ENCODE measurements at places on chromosomes 11 and 22. TPM values are rescaled to one million over a fixed set of nuclear protein-coding genes. Genes with fewer than 3 reads are reported as not detected.

The GPR83 gene
- total RNA-seq, result 0.14 TPM

The CRYBB2 gene
- total RNA-seq, result not detected

The FAM227A gene
- total RNA-seq, result 3.4 TPM

The TPBGL gene
- total RNA-seq, result 0.20 TPM

The MB gene
- total RNA-seq, result not detected

DNA sequence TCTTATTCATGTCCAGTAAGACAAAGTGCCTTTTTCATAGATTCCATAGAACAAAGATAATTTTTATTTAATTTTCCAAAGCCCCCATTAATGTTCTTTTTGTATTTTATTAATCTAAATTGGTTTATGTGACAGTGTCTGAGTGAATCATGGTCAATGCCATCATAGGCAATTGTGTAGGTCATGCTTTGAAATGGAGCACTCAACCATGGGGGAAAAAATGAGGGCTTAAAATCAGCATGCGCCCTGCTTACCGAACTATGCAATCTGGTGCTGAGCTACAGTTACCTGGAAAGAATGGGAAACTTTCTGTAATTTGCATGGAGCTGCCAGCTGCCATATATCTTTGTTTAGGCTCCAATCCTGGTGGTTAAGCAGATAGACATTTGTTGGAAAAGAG, 28.4 kb upstream of the RAB38 start:
- DNase-seq, result no peak

DNA sequence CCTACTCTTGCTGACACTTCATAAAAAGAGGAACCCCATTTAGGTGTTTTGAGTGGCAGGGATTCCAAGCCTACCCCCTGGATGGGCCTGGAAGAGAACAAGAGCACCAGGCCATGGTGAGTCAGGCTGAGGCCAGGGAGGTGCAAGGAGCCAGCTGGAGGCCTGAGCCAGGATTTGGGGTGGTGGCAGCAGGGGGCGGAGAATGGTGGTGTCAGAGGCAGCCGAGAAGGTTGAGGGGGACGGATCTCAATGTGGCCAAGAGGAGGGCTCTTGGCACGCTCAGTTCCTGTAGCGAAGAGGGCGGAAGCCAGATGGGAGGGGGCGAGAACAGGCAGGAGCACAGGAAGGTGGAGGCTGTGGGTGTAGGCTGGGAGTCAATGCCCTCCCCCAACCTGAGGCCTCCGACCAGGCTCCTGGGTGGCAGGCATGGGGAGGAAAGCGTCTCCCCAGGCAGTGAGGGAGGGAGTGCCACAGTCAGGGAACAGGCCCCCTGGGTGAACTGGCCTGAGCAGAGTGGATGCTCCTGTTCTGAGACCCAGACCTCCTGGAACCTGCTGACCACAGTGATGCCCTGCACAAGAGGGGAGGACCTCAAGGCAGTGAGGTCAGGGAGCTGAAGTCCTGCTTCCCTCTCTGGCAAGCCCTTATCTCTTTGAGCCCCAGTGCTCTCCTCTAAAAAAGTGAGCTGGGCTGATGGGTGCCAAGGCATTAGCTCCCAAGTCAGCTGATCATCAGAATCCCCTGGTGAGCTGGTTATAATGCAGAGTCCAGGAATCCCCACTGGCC, 13.9 kb downstream of the RTN4RL2 start:
- no peak for DNase-seq

DNA sequence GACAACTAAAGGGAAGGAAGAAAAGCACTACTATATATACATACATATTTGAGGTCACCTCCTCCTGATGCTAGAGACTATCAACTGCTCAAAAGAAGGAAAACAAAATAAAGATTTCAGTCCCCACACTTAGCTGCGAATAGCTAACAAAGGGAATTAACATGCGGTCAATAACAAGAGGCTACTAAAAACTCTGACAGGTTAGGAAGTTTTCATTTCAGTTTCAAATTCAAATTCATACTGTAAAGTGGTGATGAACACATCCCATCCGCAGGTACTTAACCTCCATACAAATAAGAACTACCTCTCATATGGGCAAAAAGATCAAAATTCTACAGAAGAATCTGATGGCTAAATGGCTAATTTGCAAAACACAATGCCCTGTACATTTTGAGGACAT, 2.6 kb downstream of the NAP1L4 start:
- DNase-seq, result no peak

DNA sequence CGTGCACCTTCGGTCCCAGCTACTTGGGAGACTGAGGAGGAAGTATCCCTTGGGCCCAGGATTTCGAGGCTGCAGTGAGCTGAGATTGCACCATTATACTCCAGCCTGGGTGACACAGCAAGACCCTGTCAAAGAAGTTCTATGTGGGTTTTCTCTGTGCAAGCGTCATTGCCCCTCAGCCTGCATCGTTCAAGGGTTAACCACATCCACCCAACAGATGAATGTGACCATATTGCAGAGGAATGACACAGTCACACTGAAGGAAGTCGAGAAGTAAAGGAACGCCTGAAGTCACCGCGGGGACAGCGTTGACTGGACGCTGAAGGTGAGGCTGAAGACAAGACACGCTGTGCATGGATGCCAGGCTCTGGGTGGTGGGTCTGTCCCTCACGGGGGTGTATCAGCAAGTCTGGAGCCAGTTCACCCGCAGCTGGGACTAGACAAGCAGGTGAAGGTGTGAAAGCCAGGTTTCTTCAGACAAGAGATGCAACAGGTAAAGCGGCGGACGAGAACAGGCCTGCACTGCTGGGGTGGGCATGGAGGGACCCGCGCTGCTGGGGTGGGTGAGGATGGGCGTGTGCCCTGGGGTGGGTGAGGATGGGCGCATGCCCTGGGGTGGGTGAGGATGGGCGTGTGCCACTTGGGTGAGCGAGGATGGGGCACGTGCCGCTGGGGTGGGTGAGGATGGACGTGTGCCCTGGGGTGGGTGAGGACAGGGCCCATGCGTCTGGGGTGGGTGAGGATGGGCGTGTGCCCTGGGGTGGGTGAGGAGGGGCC, 36.5 kb upstream of the TOLLIP start:
- no peak for DNase-seq

DNA sequence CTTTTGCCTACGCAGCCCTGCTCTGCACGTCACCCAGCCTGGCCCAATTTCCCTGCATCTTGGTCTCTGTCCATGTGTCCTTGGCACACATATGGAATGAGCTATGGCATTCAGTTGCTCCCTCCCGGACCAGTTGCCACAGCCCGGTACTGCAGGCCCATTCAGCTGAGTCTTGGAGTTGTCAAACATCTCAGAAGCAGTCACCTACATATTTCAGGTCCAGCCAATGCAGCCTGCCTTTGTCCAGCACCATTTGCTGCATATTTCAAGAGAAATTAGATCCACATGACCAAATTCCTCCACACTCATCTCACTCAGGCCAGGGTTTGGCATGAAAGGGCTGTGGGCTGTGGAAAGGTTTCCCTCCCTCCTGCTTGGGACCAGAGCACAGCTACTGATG, 76.8 kb downstream of the MN1 start:
- peak; percentile 31 for DNase-seq

GRCh38 chr22:25070956-25071355, 118.4 kb downstream of the KIAA1671 start:
- DNase-seq, result peak; percentile 20

- peak; percentile 57 for DNase-seq
These were observed 16.6 kb downstream of the TBC1D10A start for GRCh38 chr22:30309951-30310741.

DNA sequence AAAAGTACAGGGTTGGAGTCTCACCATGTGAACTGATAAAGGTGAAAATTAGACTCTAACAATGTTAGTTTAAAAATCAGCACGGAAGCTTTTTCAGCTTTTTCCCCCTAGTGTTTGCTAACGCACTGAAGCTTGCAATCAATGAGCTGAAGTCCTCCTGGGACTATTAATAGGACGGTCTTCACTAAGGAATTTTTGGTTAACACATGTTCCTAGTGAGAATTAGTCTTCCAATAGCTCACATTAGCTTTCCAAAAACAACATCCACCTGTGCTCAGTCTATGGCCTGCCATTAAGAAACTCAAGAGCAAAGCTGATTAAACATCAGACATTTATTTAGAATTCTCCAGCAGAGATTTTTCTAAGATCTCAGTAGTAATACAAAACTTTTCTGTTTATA, 26.7 kb upstream of the DDI1 start:
- no peak for DNase-seq

DNA sequence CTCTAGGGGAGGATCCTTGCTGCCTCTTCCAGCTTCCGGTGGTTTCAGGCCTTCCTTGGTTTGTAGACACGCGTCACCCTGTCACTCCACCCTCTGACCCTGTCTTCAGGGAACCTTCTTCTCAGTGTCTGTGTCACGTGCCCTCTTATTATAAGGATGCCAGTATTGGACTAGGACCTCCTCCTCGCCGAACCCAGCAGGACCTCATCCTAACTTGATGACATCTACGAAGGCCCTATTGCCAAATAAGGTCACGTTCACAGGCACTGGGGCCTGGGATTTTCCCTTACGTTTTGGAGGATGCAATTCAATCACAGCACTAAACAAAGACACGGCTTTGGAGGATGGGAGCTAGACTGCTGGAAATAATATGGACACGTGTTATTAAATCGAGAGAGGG, 408.7 kb downstream of the BRD1 start:
- DNase-seq, result no peak

GRCh38 chr11:66970807-66971442, 4.2 kb upstream of the C11orf86 start:
- peak; percentile 100 for DNase-seq

GRCh38 chr11:79458709-79459108, 17.9 kb upstream of the TENM4 start:
- DNase-seq, result no peak

DNA sequence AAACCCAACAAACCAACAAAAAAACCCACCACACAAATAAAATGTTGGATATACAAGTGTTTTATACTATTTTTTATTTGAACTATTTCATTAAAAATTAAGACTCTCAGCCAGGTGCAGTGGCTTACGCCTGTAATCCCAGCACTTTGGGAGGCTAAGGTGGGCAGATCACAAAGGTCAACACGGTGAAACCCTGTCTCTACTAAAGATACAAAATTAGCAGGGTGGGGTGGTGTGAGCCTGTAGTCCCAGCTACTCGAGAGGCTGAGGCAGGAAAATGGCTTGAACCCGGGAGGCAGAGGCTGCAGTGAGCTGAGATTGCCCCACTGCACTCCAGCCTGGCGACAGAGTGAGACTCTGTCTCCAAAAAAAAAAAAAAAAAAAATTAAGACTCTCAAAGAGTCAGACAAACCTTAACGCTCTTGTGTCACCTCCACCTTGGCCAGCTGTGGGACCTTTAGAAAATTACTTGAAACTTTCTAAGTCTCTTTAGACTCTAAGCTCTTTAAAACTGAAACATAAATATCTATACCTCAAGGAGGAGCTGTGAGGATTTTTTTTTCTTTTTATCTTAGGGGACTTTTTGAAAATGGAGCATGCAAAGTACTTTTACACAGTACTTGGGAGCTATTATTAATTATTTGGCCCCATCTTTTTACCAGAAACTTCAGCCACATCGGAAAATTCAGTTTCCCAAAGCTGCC, 68.4 kb upstream of the CLNS1A start:
- DNase-seq, result no peak

DNA sequence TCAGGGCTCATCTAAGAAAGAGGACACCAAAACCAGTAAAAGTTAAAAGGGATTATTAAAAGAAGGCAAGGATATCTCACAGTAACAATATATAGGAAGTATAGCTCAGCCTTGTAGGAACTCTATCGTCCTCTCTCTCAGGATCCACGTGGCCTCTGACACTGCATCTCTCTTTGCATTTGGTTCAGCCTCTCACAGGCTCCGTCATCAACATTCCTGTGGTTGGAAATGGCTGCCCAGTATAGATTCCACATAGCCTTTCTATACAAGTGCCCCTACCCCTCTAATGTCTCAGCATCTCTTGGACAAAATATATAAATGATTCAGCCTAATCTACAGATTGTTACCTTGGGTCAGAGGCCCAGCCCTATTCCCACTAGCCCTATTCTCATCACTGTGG, 101.3 kb upstream of the DBX1 start:
- no peak for DNase-seq

DNA sequence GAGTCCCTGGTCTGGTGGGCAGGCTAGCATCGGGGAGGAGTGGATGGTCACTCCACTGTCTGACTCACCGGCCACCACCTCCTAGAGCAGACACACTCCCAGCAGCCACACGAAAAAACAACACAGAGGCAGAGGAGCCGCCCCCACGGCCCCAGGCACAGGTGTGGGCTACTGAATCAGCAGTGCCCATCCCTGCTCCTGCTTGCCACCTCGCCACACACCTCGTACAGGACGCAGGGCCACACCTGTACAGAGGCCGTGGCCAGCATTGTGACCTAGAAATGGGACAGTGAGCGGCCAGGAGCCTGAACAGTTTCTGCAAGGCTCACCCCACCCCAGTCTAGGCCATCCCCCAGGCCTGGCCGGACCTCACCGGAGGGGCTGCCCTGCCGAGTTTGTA, 14.0 kb downstream of the TRIM29 start:
- DNase-seq, result no peak

DNA sequence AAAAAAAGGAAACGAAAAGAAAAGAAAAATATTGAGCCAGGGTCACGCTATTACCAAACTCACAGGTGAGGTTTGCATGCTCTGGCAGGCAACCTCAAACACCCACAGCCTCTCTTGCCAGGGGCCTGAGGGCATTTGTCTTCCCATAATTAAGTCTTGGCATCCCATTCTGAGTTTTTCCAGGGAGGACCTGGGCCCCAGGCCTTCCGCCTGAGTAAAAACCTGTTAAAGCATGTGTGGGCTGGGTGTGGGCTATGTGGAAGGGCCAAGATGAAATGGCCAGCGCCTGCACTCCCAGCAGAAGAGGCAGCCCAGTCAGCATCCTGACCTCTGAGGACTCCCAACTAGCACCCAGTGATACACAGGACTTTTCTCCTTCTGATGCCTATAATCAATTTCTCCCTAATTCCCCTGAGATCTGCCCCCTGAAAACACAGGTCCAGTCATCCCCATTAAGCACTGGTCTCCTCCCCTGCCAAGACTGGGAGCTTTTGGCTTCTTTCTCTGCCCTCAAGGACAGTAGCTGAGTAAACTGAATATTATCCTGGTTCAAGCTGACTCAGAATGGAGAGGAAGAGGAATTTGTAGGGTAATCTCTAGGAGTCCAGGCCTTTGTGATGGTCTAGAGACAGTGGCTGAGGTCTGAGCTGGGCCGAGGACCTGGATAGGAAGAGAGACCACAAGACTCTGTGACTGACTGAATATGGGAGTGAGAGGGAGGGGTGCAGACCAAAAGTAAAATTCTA, 35.6 kb upstream of the ACER3 start:
- no peak for DNase-seq
